ENCODE measurements at places on chromosomes 1 and 21. TPM values are rescaled to one million over a fixed set of nuclear protein-coding genes. Genes with fewer than 3 reads are reported as not detected.

DNA sequence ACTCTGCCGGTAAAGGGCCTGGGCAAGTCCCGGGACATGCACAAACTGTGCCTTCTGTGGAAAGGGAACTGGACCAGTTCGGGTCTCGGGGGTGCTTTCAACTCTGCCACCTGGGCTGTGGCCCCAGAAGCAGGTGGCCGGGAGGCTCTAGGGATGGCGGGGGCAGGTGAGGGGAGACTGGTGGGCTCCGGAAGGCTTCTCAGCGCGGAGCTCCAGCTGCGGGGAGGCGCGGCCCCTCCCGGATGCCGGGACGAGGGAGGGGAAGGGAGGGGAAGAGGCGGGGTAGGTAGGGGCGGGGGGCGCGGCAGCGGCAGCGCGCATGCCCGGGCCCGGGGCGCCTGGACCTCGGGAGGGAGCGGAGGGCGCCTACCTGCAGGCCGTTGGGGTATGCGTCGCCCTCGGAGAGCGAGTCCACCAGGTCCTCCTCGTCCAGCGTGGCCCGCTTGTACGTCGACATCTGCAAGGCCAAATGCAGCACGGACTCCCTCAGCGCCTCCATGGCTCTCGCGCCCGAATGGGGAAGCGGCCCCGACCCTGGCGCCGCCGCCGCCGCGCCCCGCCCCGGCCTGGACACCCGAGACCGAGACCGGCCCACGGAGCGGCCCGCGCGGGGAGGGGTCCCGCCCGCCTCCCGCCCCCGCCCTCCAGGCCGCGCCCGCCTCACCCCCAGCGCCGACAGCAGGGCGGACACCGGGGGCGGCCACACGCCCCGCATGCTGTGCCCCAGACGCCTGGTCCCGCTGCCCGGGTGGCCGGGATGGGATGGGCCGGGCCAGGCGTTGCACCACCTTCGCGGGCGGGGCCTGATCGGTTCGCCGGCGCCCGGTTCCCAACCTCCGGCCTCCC lies at the start of gene ECE1:
Gene ECE1 (minus strand): TSS at position 764 of the 846 bp plus-strand sequence. CDS start 49 bp downstream, at position 715.
- DNase-seq, result peak; percentile 24

Gene HSD11B1
- total RNA-seq, result not detected

DNA sequence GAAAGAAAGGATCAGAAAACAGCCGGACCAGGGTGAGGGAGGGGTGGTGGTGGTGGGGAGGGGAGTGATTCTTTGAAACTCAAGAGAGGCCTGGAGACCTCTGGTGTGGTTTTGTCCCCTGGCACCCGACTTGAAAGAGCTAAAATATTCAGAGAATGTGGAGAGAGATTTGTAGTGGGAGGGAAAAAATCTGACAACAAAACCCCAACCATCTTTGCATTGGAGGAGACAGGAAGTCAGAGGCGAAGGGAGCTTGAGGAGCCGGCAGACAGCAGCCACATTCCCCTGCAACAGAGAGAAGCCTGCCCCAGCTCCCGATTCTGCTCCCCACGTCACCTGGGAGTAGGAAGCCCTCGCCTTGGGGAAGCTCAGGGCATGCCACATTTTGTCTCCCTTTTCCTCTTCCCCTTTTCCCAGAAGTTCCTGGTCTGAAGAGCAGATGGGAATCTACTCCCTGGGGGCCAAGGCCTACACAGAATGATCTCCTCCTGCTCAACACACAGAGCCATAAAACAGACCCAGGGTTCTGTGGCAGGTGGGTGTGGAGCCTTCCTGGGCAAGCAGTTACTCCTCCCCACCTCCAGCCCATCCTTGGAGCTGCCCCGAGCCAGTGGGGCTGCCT lies 84.9 kb downstream of the ITPKB start:
- no peak for DNase-seq

GRCh38 chr1:203464226-203464625 lies 11.4 kb upstream of the PRELP start:
- DNase-seq, result no peak

GRCh38 chr1:211344152-211344618 lies 17.6 kb downstream of the TRAF5 start:
- peak; percentile 70 for DNase-seq

DNA sequence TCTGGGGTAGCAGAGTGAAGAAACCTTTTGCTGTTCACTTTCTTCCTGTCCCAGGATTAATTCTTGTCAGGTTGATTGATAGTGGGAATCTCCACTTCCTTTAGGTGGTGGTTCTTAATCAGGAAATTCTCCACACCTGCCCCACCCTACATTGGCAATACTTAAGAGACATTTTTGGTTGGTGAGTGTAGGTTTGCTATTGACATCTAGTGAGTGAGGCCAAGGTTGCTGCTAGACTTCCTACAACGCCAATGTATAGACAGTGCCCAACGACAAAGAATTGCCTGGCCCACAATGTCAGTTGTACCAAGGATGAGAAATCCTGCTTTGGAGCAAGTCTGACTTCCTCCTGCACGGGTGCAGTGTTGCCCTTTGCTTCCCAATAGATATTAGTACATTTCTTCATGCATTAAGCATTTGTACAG lies 38.5 kb downstream of the MAP3K7CL start:
- peak; percentile 53 for DNase-seq

DNA sequence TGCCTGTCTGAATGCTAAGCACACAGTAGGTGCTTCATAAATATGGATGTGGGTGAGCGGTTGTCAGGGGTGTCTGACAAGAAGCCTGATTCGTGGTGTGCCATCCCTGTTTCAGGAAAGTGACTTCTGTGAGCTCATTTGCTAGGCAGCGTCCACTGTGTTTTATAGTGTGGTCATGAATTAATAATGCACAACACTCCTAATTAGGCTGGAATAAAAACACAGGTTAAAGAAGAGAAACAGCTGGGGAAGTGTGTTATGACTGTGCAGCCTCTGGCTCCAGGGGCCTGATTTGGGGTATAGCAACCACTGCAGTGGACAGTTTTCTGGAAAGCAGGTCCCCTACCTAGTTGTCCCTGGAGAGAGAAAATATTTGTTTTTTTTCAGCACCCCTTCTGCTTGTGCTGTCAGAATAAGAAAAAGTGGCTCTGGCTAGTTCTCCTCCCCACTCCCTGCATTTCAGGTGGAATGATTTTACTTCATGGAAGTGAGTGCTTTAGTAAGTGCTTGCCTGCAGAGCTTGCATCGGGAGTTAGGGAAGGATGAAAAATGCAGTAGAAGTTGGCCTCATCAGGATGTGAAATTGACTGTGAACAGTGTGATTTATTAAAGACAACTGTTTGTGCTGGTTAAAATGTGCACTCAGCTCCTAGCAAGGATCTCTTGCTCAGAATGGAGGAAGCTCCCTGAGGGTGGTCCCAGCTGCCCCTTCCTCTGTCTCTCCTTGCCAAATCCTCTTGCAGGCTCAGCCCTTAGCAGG lies 333.8 kb downstream of the HHAT start:
- DNase-seq, result no peak

Gene MANEAL
- 30.0 TPM for total RNA-seq

- DNase-seq, result no peak
These were observed 245.7 kb upstream of the PTBP2 start for GRCh38 chr1:96475903-96476302.

- no peak for DNase-seq
These were observed 585.3 kb downstream of the PTPRU start for GRCh38 chr1:29821605-29822004.

DNA sequence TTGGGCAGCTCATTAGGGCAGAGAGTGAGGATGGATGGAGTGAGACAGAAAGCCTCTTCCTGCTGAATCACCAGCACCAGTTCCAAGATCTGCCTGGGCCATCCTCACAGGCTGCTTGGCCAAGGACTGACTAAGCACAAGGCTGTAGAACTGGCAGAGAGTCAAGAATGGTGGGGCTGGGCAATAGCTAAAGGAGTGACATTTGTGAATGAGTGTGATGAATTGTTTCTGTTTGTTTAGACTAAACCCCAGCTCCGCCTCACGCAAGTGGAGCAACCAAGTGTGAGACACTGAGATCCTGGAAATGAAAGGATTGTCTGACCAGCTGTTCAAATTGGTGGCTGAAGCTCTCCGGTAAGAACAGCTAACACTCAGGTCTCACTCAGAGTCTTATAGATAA lies 38.6 kb downstream of the BRINP2 start:
- DNase-seq, result peak; percentile 97

- no peak for DNase-seq
These were observed at the start of gene TRIM46 for GRCh38 chr1:155173478-155174323. Gene TRIM46 (plus strand): TSS chr1:155173849. CDS start chr1:155173967, 118 bp downstream.

GRCh38 chr21:31660259-31660565 lies 719 bp downstream of the SOD1 start:
- DNase-seq, result peak; percentile 25

- no peak for DNase-seq
These were observed 16.0 kb downstream of the CHD5 start for GRCh38 chr1:6163973-6164617.

GRCh38 chr1:197066719-197067456 lies at the start of gene F13B:
Gene F13B (minus strand): TSS chr1:197067260. CDS start chr1:197067223, 37 bp downstream.
- no peak for DNase-seq

Gene WLS
- total RNA-seq, result 3.2 TPM

DNA sequence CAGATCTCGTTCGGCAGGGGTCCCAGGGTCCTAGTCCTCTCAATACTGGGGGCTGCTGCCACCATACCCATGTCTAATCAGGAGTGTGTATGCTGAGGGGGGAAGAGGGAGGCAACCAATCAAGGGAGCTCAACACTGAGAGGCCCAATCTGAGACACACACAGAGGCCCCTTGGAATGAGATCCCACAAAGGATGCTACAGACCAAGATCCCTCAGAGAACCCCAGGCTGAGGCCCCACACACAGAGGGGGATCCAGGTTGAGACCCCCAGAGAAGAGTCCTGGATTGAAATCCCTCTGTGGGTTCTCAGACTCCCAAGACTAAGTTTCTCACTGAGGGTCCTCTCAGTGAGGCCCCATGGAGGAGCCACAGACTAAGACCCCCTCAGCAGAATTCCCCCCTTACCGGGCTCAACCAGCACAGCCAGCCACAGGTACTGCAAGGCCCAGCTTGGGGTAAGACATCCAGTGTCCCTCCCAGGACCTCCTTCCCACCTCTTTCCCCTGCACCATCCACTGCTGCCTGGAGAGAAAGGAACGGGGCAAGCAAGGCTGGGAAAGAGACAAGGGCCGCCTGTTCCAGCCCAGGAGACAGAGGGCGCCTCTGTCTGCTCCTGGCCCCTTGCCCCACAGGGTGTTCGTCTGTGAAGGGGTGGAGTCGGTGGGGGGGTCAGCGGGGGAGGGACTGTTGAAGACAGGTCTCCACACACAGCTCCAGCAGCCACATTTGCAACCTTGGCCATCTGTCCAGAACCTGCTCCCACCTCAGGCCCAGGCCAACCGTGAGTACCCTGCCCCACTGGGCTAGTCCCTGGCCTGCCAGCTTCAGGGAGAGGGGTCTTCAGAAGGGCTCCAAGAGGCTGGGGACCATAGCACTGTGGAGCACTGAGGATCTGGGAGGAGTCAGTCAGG lies at the start of gene S100A1:
Gene S100A1 (plus strand): TSS at position 720 of the 912 bp plus-strand sequence. CDS start 2,088 bp downstream, outside the sequence.
- no peak for DNase-seq

- peak; percentile 80 for DNase-seq
These were observed 95.4 kb upstream of the USP24 start for GRCh38 chr1:55310505-55310971.

GRCh38 chr1:112507921-112508277 lies 866 bp upstream of the WNT2B start:
- DNase-seq, result no peak

Gene IFNAR1
- total RNA-seq, result 32.2 TPM

GRCh38 chr1:23051290-23051909 lies 32.1 kb downstream of the KDM1A start:
- DNase-seq, result no peak

Gene HES2
- 1.5 TPM for total RNA-seq

DNA sequence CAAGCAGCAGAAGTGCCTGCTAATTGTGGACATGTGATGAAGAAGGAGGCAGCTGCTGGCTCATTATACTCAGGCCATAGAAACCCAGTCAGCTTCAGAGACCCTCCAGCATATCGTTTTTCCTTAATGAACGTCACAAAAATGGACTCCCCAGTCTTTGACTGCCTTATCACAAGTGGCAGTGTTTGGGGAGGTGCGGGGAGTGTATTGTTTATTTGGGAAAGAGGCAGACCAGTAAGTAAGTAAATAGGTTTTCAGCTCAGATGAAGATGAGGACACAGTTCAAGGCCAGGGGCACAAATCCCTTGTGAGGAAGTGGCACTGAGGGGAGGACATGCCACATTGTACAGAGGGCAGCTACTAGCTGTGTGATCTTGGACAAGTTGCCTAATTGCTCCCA lies 43.5 kb upstream of the NRDC start:
- no peak for DNase-seq

Gene DCST1
- total RNA-seq, result not detected

GRCh38 chr1:54229281-54229891 lies 29.4 kb downstream of the MRPL37 start:
- peak; percentile 75 for DNase-seq

DNA sequence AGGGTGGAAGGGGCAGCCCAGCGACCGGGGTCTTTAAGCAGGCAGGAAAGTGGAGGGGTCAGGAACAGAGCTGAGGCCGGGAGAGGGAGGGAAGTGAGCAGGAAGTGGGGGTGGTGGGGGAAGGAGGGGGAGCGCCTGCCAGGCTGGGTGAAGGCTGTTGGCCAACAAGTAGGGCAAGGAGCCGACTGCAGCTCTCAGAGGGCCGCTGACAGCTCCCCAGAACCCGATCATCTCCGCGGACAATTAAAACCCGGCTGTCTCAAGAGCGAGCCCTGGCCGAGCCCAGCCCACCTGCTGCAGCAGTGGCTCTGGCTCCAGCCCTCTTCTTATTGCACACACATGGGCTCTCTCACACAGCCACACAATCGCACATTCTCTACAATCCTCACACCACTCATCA lies 51.6 kb downstream of the GRIK3 start:
- DNase-seq, result no peak

GRCh38 chr21:18298228-18298627 lies 53.6 kb downstream of the CHODL start:
- no peak for DNase-seq

- no peak for DNase-seq
These were observed 51.0 kb downstream of the RUNX3 start for GRCh38 chr1:24878775-24879742.

Gene ELAPOR1
- 0.88 TPM for total RNA-seq

Gene RGSL1
- total RNA-seq, result not detected

- no peak for DNase-seq
These were observed 1.9 kb downstream of the SH2D2A start for GRCh38 chr1:156814571-156815260.

GRCh38 chr1:220315070-220315839 lies 43.0 kb upstream of the RAB3GAP2 start:
- DNase-seq, result no peak

- DNase-seq, result peak; percentile 100
These were observed 361.1 kb downstream of the TGFB2 start for GRCh38 chr1:218705911-218706893.

Gene NOS1AP
- total RNA-seq, result not detected
